NCI-H1417 treated with DMSO at 0.1 percent for 48 hours (cell line): ENCODE measurements at places on chromosomes 1 and 21.

DNA sequence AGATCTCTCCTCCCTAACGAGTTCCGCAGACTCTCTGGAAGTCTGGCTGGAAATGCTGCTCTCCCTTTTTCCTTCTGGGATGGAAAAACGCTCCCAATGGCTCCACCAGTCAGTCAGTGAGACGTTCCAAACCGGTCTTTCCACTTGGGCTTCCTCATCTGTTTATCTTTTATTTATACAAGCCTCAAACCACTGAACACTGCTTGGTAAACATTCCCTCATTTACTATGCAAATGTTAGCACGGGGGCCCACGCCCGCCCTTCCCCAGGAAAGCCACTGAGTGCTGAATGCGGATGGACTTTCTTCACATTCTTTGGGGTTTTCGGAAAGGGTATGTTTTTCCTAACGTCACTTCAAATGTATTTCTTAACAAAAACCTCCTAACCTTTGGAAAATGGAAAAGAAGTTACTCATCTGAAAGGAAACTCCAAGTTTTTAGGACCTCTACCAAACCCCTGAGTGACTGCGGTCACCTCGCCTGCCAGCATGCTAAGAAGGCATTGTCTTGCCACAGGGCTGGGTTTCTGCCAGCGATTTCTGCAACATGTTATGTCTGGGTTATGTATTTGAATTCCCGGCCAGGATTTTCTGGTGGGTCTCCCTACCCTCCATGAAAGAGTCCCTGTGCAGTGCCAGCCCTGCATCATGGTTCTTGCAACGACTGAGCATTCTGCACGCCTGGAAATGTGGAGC, 14.0 kb upstream of the UMODL1 start:
- DNase-seq = peak; percentile 61

DNA sequence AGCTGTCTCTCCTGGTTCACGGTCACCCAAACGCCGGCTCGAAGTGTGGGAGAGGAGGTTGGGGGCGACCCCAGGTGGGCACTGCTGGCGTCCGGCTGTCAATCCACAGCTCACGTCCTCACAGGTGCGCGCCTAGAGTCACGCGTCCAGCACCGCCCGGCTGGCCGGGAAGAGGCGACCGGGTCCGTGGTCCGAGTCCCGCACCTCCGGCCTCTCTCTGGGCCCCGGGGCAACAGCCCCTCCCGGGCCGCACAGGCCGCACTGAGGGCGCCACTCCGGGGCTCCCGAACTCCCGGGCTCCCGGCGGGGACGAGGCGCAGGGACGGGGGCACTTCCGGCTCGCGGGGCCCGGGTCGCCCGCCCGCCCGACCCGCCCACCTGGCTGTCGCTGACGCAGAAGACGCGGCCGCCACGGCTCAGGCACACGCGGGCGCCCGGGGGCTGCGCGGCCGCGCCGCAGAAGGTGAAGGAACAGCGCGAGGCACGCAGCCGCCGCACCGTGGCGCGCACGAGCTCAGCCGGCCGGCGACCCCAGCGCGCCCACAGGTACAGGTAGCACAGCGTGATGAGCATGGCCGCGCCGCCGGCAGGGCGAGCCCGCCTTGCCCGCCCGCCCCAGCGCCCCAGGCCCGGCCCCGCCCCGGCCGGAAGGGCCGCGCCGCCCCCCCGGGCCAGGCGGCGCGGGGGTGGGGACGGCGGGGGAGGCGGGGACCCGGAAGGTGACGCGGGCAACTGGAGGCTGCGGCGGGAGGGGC, at the start of gene HLCS:
HLCS (minus strand) TSS at position 604 of the 755 bp plus-strand sequence; CDS start at position 573, 31 bp downstream.
- peak; percentile 48 for DNase-seq

DNA sequence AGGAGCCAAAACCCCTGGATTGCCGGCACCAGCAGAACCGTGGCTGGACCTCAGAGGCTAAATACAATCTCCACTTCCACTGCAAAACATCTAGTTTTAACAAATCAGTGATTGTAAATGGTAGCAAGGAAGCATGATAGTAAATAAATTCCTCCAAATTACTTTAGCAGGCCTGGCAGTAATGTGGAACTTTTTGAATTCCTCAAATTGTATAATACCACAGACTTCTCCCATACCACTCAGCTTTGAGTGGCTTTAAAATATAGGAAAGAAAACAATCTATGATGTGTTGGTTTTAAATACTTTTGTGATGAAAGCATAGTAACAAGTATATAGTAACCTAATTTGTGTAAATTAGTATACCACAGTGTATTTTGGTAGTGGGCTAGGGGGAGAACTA, 34.1 kb downstream of the NIBAN1 start:
- DNase-seq = no peak

DNA sequence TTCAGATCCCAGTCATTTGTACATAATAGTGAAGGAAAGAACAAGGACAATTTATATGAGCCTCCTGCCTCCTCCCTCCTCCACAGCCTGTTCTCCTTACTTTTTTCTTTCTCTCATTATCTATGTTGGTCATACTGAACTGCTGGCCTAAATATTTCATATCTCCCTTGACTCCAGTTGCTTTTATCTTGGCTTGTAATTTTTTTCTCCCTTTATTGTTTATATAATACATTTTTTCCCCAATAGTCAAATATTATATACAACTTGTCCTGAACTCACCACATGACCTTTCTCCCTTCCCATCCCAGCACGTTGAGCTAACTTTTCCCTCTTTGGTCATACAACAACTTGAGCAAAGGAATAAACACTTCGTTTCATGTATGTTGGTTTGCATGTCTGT, 752.1 kb downstream of the LTN1 start:
- DNase-seq = no peak

DNA sequence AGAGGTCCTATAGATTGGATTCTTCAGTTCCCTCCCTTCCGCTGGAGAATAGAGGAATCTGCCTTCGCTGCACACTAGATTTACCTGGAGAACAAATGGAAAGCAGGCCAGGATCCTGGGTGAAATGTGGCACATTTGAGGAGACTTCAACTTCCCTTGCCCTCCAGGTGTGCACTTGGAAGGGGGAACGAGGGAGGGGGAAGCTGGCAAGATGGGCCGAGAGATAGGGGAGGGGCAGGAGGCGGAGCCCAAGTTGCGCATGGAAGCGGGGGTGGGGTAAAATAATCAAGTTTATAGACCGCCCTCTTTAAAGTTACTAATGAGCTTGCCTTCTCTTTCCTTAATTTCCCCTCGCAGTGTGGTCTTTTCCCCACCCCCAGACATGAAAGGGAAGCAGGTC, 155.7 kb upstream of the CAMK1G start:
- no peak for DNase-seq

GRCh38 chr1:234562334-234562733, 47.6 kb downstream of the IRF2BP2 start:
- DNase-seq = no peak
